ENCODE measurements at places on chromosomes 2 and 18.

DNA sequence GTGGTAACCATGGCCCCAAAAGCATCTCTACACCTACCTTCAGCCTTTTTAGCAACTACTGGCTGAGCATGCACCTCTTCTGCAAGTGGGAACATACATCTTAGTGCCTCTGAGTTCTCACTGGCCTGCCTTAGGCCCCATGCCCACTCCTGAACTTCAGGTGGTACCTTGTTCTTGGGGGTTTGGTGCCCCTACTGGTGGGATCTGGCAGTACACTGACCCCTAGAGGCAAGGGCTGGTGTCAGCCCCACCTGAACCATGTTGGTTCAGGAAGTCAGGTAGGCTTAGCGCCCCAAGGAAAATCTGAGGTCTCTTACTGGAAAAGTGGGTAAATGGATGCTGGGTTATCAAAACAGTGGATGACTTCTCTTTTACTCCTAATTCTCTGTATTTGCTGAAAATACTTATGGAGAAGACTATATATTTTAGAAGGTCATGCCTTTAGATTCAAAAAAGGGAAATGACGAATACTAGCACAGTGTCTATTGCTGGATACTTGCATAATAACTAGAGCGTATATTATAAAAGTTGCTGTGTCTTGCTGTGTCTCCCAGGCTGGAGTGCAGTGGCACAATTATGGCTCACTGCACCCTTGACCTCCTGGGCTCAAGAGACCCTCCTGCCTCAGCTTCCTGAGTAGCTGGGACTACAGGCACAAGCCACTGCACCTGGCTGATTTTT lies 84.6 kb downstream of the RAB31 start:
- no peak for DNase-seq

DNA sequence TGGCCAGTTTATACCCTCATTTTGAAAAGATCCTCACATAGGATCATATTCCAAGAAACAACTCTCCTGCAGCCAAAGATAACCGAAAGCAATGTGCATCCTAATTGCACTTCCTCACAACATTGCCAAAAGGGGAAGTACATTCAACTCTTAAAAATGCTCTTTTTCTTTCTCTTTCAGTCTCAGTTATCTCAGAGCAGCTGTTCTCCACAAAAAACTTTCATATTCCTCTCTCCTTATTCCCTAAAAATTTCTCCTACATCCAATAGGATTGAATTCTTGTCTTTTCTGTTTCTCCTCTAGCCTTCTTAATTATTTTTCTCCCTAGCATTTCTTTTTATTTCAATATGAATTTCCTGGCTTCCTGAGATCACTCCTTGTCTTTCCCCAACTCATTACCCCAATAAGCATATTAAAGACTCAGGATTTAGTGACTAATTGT lies 7.4 kb upstream of the VRK2 start:
- no peak for DNase-seq

DNA sequence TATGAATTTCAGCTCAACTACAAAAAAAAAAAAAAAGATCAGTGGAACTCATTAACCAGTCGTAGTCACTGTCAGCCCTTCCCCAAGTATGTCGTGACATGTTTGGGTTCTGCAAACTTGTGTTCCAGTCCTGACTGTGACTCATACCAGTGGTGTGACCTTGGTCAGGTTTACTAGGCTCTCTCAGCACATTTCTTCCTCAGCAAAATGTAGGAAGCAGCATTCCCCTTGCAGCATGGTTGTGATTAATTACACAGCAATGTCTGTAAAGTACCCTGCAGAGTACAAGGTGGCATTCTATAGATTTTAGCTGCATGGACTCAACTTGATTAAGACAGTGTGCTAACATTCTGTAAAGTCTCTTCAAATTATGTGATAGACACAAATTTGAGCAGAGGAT lies 156.9 kb downstream of the LAMA1 start:
- DNase-seq = no peak

DNA sequence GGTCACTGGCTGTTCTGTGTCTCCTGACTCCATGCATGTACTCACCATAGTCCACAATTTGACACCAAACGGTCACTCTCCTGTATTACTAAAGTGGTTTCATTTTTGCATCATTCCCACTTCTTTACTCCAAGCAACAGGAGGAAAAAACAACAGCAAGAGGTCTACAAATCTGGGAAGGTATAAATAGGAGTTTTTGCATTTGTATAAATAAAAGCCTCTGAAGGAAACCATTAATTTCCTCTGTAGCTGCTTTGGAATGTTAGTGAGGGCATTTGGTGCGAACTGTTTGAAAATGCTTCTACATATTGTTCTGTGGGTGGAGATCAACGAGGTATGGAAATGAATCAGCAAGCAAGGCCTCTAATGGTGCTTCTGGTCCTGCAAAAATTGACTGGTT lies 148.5 kb upstream of the DLX2 start:
- no peak for DNase-seq

GRCh38 chr2:133842446-133842845 lies 274.2 kb upstream of the NCKAP5 start:
- no peak for DNase-seq

- DNase-seq = no peak
Measured at GRCh38 chr2:72004201-72004915, 143.3 kb downstream of the CYP26B1 start.

DNA sequence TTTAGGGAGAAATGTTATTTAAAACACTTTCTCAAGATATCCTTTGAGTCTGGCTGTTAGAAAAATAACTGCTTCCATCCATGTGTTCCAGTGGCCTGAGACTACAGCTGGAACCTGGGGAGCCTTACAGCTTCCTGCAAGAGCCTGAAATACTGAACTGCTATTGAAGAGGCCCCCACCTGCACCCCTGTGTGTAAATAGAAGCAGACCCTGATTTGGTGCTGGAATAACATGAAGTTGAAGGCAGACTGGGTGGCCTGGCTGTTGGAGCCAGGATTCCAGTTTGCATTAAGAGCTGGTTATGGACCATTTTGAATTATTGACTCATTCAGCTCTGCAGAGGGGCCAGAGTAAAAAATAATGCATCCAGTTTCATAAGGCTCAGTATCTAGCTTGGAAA lies 61.9 kb downstream of the DIS3L2 start:
- DNase-seq = no peak

GRCh38 chr2:226408141-226408540 lies 391.5 kb downstream of the IRS1 start:
- no peak for DNase-seq

DNA sequence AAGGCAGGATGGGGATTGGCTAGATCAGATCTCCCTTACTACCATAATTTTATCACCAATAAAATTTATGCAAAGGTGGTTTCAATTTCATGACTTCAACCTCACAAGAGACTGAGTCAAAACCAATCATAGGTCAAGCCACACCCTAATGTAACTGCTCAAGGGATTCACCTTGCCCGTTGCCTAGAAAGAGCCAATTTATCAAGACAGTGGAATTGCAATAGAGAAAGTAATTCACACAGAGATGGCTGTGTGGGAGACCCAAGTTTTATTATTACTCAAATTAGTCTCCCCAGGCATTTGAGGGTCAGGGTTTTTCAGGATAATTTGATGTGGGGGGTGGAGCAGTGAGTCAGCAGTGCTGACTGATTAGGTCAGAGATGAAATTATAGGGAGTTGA lies 340.6 kb downstream of the RND3 start:
- DNase-seq = no peak
